ENCODE measurements at places on chromosomes 3 and 15.
A peak's percentile ranks its signal among the peaks of the same experiment; 100 is the strongest.

DNA sequence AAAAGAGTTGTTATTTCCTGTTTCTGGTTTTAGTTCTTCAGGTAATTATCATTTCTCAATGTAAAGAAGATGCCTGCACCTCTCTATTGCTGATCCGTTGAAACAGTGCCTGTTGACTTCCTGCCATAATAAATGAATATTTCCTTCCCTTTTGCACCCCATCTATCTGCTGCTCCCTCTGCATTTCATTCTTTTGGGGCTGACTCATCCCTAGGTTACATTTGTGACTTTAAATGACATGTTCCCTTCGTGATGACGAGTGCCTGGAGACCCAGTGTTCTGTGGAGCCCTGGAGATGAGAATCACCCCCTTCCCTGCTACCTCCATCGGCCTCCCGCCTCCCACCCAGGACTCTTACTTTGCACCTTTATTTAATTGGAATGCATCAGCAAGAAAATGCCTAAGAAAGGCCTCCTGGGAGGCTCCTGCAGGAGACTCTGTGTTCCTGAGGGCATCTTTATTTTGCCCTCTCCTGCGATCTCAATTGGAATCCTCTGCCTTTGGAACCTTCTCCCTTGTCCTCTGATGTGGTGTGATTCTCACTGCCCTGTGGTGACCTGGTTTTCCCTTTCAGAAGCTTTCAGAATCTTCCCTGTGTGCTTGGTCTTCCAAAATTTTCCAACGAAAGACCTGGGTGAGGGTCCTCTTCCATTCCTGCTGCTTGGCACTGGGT, 13.7 kb downstream of the LRRK1 start:
- DNase-seq: no peak

- DNase-seq: no peak
These were observed 404.7 kb upstream of the TGFBR2 start for GRCh38 chr3:30201715-30202114.

- DNase-seq: no peak
These were observed 15.8 kb upstream of the SEC11A start for GRCh38 chr15:84731774-84732173.

DNA sequence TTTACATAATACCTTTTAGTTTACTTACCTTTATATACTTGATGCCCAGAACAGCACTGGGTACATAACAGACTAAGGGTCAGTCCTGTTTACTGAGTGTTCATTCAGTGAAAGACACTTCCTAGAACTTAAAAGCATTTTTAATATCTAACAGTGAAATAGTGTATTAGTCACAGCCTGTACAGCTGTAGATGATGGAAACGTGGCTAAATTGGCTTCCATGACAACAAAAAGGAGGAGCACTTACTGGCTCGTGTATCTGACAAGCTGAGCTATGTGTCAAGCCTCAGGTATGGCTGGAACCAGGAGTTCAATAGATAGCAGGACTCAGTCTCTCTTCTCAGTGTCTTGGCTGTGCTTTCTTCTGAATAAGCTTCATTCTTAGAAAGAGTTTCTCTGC, 40.2 kb downstream of the CMTM8 start:
- no peak for DNase-seq

- DNase-seq: no peak
These were observed 285.3 kb downstream of the RPLP1 start for GRCh38 chr15:69737916-69738315.

DNA sequence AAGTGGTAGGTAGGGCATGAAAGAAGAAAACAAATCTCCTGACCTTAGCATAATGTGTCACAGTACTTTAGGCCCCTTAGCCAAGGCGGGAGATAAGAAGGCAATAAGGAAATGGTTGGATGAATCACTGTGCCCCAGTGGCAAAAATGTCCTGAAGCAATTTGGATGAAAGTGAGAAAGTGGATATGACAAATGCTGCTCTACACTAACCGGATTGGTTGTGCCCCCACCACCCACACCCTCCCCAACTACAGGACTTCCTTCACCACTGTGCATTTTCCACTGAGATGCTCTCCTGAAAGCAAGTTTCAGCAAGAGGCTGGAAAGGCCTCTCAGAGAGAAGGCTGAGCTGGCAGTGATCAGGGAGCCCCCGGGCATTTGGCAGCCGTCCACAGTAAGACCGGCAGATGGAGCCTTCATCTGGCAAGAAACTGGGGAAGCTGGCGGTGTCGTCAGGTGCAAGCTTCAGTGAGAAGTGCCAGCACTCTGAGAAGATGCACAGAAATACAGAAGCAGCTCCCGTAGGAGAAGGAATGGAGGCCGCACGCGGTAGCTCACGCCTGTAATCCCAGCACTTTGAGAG, 63.8 kb downstream of the ATP1B3 start:
- no peak for DNase-seq

GRCh38 chr3:65888980-65889706, 149.6 kb downstream of the MAGI1 start:
- DNase-seq: no peak

DNA sequence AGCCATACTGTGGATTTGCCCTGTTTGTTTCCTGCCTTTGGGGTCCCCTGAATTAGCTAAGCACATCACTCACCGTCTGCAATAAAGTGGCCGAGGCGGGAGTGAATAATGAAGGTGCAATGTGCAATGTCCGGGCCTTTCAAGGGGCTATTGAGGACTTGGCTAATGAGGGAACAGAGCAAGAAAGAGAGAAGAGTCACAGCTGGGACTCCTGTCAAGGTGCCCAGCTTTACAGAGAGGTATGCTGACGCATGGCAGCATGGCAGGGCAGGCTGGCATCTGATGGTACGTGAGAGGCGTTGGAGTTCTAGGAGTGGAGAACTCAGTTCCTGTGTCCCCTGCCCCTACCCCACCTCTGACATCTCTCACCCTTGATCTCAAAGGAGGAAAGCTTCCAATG, 13.8 kb upstream of the ATP2B2 start:
- no peak for DNase-seq

DNA sequence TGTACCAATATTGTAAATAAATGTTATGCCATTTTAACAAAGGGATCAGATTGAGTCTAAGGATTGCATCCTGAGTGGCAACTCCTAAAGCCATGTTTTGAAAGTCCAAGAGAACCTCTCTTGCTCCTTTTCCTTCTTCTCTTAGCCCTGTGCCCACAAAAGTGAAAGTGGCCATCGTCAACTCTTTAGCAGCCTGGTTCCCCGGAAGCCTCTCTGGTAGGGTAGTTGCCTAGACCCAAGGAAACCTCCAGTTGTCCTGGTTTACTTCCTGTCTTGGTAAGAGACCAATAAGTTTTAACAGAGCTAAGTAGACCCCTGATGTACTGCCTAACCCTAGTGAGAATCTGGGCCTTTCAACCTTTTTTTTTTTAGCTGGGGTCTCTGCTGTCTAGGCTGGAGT, 10.2 kb upstream of the ITPKA start:
- no peak for DNase-seq

GRCh38 chr15:37941779-37942178, 7.3 kb downstream of the TMCO5A start:
- no peak for DNase-seq

DNA sequence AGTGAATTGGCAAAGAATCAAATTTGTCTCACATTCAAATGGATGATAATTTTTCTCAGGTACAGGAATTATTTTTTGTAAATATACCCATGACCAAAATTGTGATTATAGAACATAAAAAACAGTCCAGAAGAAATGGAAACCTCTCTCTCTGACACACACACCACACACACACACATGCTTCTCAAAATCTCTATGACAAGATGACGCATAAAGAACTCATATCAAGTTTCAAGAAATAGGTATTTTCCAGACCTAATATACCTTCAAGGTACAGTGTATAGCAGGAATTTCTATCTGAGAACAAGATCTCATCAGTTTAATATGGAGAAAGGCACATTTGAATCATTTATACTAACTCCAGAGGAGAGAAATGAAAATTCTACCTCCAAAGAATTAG, 1069.1 kb upstream of the ALCAM start:
- no peak for DNase-seq

GRCh38 chr15:85649372-85649771, 145.4 kb downstream of the KLHL25 start:
- no peak for DNase-seq

DNA sequence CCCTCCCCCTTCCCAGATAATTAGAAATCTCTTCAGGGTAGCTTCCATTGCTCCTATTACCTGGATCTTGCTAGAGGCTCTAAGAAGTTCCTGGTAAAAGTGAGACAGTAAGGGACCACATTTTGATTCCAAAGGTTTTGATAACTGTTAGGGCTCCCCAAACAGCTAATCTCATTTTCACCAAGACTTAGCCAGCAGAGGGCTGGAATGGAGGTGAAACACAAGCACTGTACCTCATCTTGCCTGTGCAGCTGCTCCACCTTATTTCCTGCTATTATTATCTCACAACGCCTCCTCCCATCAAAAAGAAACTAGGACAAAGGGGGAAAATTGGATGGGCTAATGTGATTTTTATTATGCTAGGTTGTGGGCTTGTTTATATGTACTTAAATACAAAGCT, 7.3 kb downstream of the SETD5 start:
- DNase-seq: no peak

- DNase-seq: peak; percentile 24
These were observed 960 bp upstream of the KLF13 start for GRCh38 chr15:31325595-31326155.

DNA sequence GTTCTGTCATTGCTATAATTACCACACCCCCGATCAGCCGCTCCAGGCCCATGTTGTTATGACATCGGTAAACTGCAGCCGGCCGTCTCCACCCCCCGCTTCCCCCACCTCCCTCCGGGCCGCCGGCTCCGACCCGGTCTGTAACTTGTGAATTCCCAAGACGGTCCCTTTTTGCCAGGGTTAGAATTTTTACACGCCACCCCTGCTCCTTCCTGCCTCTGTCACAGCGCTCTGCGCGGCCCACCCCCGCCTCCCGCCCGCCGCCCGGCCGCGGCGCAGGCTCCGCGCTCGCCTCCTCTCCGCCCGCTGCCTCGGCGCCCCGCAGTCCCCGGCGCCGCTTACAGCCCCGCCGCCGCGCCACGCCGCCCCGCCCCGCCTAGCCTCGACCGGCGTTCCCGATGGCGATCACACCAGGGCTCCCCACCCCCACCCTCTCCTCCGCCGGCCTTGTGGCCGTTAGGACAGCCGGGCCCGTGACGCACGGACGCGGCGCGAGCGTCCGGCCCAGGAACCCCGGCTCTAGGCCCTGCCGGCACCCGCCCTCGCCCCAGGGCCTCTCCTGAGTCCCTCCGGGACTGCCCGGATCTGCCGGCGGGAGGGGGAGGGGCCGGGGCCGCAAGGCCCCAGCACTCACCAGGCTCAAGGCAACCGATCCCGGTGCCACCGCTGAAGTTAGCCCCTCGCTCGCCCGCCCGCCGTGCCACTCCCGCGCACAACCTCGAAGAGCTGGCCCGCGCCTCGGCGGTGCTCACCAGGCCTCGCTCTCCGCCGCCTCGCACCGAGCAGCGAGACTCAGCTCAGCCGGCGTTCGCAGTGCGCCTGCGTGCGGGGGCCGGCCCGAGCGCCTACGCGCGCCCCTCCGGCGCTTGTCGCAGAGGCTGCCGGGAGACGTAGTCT, at the start of gene KPNA1:
TSS of gene KPNA1 (minus strand) at position 817 of the 897 bp plus-strand sequence. CDS start 18,374 bp downstream, outside the sequence.
- peak; percentile 69 for DNase-seq

GRCh38 chr15:52228921-52229320, 37.7 kb upstream of the GNB5 start:
- no peak for DNase-seq

DNA sequence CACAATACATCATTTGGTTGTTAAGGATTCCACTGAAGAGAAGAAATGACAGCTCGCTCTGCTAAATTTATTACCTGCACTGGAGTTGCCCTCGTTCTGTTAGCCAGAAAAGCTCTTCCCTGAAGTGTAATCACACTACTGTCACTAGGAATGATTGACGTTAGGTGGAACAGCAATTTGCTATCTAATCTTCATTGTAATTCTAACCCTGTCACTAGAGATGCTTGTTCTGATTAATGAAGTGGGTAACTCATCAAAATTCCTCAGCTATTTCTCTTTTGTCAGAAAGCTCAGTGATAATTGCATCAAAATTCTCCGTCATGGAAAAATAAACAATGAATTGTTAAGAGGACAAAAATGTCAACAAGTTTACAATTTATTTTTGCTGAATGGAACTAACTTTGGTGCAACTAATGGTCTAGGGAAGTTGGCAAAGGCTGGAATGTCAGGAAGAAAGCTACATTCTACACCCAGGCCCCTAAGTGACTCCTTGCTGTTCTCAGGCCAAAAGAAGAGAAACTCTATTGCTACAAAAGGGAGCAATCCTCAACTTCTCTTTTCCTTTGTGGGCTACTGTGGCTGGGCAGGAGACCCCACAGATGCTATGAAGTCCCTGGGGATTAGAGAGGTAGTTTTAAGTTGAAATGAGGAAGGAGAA, 34.1 kb downstream of the CCDC191 start:
- DNase-seq: no peak

DNA sequence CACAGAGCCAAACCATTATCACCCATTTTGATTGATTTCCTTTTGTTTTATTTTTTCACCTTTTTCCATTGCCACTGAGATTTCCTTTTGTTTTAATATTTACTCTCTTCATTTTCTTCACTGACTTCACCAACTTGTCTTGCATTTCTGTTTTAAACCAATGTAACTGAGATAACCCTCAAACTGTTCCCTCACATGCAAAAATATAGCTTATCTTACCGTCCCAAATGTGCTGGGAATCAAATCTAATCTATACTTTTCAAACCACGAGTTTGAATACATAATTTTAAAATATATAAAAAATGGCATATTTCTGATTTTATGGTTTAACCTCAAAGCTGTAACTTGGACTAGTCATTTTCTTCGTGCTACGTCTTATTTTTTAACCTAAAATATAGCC, 143.8 kb downstream of the PLD1 start:
- DNase-seq: no peak

DNA sequence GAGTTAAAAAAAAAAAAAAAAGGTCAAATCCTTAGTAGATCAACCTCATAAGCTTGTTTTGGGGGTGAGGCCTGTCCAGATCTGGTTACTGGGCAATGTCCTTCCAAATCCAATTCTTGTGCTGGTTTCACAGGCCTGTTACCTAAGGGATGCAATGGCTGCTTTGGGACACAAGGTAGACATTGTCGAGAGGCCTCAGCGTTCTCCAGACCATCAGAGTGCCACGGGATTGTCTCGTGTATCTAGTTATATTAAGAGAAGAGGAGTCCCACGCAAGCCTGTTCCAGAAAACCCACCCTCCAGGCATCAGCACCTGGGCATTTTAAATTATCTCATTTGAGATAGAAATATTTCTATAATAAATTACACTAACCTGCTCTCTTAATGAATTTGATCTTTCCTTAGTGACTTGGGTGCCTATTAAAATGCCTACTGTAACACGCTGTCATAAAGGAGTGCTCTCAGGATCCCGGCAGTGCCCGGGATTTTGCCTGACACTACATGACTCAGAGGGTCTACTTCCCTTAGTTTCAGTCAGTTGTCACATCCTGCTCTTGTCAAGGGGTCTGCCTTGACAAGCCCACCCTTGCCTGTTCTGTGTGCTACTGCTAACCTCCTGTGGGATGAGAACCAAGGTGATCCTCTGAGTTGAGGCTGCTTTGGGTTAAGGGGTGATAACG, 116.0 kb downstream of the LIPC start:
- no peak for DNase-seq

Data from stimulated activated CD4-positive, alpha-beta T cell treated with anti-CD3 and anti-CD28 coated beads, Interleukin-1b, Interleukin-23, amount 100 ng/mL, for 1 hour (primary cell).